ENCODE measurements at places on chromosomes 3 and 15.
A peak's percentile ranks its signal among the peaks of the same experiment; 100 is the strongest.

DNA sequence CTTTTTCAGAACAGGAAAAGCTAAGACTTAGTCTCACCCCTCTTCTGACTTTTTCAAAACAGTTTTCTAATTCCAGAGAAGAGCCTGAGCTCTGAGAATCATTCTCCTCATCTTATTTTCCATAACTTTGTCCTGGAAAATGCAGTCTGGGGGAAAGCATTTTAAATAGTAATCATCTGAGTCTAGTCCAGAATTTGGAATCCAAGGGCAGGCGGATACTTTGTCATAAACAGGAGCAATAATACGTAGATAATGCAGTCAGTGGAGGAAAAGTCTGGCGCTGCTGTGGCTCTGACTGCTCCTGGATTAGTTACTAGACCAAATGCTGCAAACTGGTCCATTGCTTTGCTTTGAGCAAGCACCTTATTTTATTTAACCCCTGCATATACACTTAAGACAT is 285.0 kb downstream of the THSD4 start:
- no peak for DNase-seq

DNA sequence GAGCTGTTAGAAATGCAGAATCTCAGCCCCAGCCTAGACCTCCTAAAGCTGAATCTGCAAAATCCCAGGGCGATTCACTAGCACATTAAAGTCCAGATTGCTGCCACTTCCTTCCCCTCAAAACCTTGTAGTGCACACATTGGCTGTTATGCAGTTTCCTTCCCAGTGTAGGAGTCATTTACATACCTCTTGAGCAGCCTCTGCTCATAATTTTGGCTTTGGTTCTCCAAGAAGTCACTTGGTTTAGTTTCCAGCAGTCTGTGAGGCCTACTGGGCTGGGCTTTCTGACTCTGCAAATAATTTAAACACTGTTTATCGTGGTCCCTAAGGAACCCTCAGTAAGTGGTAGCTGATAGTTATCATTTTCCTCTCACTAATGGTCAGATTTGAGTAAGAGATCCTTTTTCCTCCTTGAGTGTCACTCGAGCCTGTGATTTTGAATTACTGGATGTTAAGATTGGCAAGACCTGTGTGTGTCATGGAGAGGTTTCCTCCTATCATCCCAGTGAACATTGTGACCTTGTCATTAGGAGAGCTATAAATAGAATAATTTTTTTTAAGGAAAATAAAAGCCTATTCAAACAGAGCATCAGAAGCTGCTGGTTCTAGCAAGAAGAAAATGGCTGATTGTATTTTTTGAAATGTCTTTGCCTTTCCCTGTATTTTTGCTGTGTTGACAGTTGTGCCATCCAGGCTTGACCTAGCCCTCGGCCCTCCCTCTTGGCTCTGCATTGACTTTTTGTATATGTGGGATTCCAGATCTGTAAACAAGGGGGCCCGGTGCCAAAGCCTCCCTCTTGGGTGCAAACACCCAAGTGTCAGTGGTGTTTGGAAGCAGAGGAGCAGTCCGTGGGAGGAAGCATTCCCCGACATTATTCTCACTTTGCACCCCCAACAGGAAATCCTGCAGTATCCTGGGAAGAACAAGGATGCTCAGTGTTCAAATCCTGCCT is 134.8 kb upstream of the ANKRD28 start:
- DNase-seq: no peak

DNA sequence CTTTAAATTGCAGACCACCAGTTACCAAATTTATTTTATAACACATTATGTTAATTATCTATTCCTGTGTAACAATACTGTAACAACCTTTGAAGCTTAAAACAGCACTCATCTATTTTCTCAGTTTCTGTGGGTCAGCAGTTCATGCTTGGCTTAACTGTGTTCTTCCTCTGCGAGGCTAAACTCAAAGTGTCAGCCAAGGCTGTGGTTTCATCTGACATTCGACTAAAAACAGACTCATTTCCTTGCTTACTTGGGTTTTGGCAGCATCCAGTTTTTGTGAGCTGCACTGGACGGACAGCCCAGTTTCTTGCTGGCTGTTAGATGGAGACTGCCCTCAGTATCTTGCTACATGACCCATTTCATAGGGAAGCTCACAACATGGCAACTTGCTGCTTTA is 247.3 kb upstream of the KCNH8 start:
- no peak for DNase-seq

GRCh38 chr3:43132193-43132592 is 26.3 kb upstream of the POMGNT2 start:
- no peak for DNase-seq

GRCh38 chr3:49867400-49867799 is 2.3 kb downstream of the CAMKV start:
- DNase-seq: peak; percentile 58

DNA sequence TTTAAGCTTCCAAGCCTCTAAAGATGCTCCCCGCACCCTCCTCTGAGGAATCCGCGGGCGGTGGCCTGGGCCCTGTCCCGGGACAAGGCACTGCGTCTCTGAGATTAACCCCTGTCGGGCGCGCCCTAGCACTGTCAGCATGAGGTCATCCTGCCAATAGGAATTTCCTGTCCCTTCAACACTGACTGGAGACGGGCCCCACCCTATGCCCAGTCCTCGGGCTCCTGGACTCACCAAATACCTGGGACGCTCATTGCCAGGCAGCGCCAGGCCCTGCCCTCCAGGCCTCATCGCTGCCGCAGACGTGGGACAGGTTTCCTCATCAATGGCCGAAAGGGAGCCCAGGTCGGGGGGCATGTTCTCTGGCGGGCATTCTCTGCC is 67.6 kb upstream of the SH3GL3 start:
- no peak for DNase-seq

DNA sequence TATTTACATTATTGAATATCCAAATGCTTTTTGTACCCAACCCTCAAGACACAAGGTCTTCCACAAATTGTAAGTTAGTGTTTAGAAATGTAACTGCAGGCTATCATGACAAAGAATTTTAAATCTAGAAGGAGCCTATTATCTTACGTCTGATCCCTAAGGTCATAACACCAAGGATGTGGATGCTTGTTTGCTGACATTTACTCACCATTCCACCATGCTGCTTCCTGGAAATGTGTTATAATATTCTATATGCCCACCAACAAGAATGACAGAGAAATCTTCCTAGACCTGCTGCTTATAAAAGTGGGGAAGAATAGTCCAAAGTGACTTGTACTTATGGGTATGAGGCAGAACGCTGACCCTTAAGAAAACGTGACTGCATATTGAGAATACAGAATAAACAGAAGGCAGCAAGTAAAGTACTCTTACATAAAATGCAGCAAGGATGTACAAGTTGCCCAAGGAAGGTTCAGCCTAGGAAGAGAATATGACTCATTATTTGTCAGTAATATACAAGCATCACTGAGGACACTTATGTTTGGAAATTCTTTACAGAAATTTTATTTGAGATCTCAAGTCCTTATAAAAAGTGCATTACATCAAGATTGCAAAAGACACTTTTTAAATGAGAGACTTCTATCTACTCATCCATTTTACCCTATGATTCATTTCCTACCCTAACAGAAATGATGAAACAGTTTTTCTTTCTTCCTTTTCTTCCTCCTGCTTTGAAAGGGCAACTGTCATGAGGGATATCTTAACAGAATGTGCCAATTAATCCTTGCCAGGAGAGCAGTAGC is 59.6 kb downstream of the ESYT3 start:
- no peak for DNase-seq

DNA sequence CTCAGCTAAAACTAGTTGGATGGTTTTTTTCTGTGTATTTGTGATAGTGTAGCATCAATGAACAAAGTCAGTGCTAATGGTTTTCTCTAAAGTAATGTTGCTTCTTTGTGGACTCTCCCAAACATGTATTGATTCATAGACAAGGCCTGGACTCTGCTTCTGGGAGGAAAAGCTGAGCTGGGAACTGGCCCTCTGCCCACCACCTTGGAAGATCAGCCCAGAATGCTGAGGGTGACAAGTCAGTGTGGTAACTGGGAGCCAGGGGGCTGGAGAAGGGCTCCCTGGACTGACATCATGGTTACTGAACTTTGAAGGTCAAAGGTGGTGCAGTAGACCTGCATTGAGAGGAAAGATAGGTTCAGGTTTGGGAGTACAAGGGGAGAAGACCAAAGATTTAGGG is 3.0 kb downstream of the ARHGAP31 start:
- DNase-seq: no peak

DNA sequence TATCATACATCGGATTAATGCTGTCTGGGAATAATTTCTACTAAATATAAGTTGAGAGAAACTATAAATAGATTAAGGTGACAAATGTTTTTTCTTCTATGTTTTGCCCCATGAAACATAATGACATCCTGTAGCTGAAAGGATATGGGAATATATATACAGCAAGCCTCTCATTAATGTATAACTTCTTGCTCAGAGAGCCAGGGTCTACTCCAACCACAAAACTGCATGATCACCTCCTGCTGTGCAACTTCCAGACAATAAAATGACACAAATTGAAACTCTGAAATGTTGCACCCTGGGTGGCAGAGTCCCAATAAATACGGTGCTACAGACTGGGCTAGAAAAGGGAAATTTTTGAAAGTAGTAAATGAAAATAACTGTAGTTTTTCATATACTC is 571.9 kb upstream of the CBLB start:
- DNase-seq: no peak

DNA sequence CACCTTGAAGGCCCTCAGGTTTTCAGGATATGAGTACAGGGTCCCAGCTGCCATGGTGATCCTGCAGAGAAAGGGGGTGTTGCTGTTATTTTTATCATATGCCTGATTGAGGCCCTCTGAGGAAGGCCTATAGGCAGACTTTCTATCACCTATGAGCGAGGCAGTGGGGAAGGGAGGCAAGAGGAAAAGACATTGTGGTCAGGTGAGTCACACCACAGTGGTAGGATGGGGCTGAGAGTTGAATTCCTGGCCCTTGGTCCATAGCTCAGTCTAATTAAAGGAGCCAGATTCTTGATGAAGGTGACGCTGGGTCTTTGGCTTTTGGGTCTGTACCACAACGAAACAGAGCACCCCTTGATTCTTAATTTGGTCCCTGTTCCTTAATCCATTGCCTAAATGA is 72.7 kb downstream of the ZNF621 start:
- DNase-seq: no peak

- no peak for DNase-seq
These were observed 3.2 kb downstream of the EAF1 start for GRCh38 chr3:15430624-15431023.

DNA sequence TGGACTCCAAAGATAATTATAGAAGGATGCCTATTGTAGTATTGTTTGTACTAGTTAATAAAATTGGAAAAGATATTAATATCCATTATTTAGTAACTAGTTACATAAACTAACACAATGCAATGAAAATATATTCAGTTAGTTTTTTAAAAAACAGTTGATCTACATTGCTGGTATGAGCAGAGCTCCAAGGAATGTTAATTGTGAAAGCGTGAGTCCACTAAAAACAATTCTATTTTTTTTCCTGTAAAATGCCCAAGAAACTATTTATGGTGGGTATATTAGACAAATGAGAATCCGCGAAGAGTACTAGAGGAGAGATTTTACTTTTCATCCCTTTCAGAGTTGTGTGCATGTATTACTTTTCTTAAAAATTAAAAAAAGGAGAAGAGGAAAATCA is 104.3 kb downstream of the MCTP2 start:
- DNase-seq: no peak

DNA sequence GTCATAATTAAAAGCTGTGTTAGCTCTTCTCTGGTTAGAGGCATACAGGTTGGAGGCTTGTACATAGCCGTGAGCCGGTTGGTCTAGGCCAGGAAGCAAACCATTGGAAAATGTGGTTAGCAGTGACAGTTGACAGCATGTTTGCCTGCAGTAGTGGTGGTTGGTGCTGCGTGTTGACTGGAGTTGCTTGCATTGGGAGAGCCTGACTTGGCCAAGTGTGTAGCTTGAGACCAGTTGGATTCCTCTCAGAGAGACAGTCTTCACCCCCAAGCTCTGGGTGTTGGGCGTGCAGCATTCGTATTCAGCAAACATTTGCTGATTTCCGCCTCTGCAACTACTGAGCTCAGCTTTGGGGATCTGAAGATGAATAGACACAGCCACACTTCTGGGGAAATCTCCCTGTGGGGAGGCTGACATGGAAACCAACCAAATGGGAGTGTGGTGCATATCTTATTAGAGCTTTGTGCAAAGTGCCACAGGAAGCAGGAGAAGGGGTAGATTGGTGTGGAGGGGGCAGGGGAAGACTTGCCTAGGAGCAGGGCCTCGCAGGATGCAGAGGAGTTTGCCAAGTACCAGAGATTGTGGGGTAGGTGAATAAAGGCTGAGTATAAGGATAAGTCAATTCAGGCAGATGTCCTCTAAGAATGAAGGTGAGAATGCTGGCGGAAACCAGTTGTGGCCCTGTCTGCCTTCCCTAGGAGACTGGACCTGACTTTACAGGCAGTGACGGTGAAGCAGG is 83.5 kb downstream of the IGF1R start:
- no peak for DNase-seq

- DNase-seq: no peak
These were observed 16.7 kb downstream of the WDR48 start for GRCh38 chr3:39068556-39068955.

DNA sequence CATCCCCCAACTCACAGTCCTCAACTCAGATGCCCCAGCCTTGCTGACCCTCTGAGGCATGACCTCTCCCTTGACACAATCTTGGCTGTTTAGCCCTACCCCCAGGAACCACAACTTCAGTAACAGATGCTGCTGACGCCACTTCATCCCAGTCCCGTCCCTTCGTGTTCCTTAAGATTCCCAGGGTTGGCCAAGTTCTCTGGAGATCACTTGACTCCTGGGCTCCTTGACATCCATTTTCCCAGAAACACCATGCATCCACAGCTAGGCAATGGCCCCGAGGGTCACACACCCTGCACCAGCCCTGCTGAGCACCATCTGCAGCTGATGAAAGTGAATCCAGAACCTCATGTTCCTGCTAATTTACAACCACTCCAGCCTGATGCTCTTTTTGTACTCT is 6.9 kb downstream of the RTP2 start:
- no peak for DNase-seq

GRCh38 chr3:102745881-102746280 is 311.1 kb downstream of the ZPLD1 start:
- DNase-seq: no peak

DNA sequence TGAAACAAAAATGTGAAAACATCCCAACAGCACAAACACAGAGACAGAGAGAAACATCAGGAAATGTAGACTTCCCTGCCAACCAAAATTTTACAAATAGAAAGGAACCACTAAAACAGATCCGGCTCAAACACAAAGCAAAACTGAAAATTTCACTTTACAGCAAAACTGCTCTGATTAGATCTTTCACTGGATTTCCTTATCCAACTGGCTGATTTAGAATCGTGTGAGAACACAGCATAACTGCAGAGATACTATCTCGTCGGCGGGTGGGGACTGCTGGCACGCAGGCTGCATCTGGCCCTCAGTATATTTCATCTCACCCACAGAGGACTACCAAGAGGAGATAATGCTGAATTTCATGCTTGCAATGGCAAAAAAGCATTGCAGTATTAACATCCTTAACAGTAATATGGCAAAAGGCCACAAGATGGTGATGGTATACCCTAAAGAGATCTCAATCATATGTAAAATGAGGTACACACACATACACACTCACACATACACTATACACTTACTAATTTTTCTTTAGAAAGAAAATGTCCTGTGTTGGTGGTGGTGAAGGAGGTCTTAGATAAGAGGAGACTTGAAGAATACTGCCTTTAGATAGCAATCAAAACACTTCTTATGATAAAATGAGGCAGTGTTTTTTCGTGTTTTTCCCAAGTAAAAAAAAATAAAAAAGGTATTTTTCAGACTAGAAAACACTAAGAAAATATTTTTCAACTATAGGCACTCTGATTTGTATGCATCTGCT is 10.6 kb upstream of the LEO1 start:
- peak; percentile 49 for DNase-seq
